ENCODE measurements at places on chromosomes 3 and 15.

- DNase-seq: no peak
These were observed 62.3 kb downstream of the SLC9C1 start for GRCh38 chr3:112231727-112232126.

DNA sequence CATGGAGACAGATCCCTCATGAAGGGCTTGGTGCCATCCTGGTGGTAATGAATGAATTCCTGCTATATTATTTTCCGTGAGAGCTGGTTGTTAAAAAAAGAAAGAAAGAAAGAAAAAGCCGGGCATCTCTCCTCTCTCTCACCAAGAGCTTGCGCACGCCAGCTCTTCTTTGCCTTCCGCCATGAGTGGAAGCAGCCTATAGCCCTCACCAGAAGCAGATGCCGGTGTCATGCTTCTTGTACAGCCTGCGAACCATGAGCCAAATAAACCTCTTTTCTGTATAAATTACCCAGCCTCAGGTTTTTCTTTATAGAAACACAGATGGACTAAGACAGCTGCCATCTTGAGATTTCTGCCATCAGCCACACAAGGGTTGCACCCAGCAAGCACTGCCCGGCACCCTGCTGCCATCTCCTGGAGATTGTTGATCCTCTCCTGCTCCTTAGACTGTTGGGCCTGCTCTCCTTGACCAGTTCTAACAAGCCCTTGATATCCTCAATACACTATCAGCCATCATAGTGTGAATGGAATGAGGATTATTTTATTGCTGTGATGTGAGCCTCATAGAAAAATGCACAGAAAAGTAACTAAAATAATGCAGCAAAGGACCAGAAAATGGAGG lies 3.5 kb upstream of the AHSG start:
- DNase-seq: peak; percentile 18

- DNase-seq: no peak
These were observed 345.1 kb downstream of the MFSD1 start for GRCh38 chr3:159146856-159147435.

DNA sequence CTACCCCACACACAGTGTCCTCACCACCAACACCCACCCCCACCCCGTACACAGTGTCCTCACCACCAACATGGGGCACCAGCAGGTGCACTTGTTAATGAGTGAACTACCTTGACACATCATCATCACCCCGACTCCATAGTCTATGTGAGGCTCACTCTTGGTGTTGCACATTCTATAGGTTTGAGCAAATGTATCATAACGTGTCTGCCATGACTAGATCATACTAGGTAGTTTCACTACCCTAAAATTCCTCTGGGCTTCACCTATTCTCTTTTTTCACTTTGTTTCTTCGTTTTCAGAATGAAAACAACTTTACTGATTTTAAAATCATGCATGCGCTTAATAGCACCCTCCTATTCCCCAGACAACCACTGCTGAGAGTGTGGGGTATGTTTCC lies 102.6 kb upstream of the SLC6A6 start:
- no peak for DNase-seq

- no peak for DNase-seq
These were observed 13.2 kb upstream of the C15orf39 start for GRCh38 chr15:75188499-75188898.

GRCh38 chr15:51736751-51737521 lies 519 bp downstream of the LYSMD2 start:
- DNase-seq: peak; percentile 70

GRCh38 chr15:38843051-38843501 lies 278.5 kb upstream of the RASGRP1 start:
- DNase-seq: no peak

DNA sequence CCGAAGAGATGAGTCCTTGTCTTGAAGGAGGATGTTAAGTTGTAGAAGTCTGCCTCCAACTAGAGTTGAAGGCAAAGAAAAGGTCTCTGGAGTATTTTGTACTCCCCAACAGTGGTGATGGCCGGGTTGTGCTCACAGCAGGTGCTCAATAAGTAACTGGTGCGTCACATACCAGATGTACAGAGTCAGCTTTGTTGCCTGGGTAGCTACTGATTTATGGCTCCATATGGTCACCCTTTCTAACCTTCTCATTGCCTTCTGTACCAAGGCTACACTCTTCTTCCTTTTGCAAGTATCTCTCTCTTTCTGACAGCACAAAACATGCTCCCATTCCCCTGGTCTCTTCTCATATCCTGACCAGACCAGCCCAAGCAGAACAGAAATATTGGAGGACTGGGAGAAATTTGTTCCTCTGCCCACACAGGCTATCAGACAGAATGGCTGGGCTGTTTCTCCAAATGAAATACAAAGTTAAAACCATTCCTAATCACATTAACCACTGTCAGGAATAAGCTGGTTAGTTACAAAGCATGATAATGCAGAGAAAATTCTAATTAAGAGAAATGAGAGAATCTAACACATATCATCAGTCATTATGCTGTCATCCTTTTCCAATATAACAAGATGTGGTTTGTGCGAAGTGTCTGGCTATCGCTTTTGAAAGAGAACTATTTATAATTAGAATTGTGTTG lies 150.1 kb upstream of the LRRN1 start:
- DNase-seq: no peak

DNA sequence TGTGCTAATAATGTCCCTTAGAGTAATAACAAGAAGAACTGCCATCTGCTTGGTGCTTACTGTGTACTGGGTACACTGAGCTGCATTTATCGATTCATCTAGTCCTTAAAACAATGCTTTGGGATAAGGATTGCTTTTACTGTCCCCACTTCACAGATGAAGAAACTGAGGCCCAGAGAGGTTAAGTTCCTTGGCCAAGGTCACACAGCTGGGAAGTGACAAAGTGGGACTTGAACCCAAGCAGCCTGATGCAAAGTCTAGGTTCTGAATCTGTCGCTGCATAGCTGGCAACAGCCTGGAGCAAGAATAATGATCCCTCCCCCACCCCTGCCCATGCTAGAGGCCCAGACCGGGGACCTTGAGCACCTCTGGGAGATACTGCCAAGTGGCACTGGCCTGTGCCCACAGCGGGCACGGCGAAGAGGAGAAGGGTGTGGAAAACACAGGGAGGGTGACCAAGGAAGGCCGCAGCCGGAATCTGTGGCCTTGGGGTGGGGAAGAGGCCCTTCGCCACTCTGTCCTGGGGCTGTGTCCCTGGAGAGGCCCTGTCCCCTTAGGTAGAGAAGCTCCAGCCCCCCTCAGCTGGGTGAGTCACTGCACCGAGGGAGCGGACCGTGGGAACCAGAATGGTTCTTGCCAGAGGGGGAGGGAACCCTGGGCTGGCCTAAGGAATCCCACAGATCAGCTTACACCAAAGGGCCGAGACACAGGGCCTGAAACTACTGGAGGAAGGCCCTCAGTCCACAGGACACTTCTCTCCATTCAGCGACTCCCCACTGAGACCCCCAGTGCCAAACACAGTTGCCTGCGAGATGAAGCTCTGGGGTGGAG lies 3.5 kb downstream of the PLXND1 start:
- peak; percentile 74 for DNase-seq

DNA sequence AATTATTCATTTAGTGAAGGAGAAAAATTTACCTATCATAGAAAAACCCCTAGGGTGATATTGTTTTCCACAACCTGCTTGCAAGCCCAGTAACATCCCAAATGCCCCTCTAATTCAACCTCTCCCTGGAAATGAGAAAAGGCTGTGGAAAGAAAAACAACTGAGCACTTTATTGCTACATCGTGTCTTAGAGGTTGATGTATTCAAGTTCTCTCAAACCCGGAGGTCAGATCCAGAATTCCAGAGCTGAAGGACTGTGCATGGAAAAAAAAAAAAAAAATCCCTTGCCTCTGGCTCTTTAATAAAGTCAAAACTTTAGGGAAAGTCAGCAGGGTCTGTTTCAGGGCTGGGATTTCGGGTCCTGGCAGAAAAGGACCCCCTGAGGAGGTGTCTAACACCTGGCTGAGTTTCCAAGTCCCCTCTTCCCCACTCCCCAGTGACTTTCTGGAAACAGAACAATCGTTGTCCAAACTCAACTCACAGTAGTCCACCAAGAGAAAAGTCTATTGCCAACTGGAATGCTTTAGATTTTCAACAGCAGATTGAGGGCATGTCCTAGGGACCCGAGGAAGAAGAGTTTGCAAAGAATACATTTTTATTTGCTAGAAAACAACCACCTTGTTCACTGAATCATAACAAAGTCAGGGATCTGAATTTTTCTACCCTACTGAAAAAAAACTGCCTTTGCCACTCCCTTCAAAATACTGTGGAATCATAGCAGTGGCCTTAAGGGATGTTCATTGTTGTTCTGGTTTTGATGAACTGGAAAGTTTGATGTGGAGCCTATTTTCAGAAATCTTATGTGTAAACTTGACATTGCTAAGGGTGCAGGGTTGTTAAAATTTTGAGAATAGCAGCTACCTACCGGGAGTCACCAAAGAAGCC lies 207.5 kb upstream of the ADAMTS9 start:
- DNase-seq: no peak

GRCh38 chr15:99170476-99171065 lies 65.7 kb downstream of the SYNM start:
- DNase-seq: no peak

DNA sequence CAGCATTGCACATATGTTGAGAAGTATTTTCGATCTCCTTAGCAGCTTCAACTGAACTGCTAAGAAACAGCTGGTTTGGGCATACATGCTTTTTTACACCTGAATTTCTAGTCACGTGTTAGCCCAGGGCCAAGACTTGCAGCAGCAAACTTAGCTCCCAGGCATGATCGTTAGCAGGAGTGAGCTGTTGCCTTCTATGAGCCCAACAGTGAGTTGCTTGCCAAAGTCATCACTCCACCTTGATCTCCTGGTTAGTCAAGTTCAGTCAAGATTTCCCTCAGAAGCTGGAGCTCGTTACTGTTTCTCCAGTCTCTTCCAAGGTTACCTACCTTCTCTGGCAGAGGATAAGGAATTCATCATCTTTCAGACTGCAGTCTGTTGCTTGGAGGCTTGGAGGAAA lies 100.4 kb upstream of the SEMA6D start:
- DNase-seq: no peak

- no peak for DNase-seq
These were observed 820.4 kb downstream of the OTOL1 start for GRCh38 chr3:162317046-162317445.

DNA sequence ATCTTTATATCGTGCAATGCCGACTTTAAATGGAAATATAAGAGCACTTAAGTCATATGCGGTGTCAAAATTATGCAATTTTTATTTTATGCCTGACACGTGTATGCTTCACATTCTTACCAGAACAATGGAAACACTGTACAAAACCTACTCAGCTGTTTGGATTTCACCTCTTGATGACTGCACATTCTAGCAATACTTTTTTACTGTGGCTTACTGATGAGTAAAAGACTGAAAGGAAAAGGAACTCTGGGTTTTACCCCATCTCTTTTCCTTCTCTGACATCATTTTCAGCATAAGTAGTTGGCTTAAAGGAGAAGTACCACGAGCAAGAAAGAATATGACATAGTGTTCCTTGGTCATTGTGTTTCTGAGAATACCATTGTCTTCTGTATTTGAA lies 142.8 kb downstream of the POLR2M start:
- no peak for DNase-seq

DNA sequence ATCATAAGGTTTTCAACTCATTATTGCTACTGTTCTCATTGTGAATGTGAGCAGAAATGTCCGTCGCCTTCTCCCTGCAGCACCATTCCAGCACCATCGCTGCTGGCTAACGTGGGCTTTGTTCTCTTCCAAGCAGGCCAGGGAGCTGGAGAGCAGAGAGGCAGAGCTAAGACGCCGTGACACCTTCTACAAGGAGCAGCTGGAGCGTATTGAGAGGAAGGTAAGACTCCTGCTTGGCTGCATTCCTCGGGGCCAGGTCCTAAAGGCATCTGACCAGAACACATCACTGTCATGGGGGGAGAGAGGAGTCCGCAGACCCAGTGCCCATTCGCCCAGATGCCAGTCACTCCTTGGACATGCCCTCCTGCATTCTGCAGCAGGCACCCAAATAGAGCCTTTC lies 130.4 kb upstream of the PLXNA1 start:
- DNase-seq: peak; percentile 62

DNA sequence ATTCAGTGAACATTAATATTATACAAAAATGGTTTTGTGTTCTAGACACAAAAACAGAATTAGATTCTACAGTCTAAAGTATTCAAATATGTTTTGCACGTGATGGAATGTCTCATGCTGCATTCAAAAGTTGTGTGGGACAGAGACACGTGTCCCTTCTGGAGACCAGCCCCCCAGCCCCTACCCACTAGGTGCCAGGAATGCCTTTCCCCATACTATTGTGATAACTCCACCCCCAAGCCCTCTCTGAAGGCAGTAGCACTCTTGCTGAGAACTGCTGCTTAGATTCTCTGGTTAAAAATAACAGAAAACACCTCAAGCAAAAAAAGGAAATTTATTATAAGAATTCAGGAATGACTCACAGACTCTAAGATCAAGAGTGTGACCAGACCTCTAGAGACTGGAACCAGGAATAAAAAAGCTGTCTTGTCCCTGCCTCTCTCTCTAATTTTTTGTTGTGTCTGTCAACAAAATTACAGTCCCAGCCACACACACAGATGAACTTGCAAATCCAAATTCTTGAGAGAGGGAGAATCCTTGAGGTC lies 57.7 kb downstream of the PXYLP1 start:
- no peak for DNase-seq

DNA sequence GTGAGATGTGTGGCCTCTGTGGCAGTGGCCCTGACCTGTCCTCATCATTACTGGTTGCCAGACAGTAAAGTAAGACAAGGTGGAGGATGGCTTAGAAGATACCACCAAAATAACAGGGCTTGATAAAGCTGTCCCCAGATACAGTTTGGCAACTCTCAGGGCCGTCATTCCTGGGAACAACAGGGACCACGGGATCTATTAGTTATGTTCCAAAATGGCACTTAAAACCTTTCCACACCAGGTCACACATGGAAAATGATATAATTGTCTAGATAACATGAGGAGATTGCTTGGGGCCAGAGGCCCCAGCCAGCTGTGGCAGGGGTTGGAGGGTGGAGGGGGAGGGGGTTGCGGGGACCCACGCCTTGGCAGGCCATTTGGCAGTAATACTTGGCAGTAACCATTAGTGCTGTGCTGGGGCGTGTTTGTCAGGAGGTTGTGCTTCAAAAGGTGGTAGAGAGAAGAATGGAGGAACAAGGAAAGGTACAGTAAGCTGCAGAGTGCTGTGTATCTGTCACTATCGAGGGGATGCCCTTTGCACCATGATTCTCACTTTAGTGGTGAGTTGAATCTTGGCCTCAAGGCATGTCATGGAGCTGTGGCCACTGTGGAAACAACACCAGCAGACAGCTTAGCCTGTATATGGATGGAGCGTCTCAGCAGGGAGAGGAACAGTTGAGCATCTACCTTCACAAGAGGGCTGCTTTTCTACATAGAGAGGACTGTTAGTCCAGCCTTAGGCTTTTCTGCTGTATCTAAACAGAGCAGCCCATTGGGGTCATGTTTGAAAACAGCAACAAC lies 14.0 kb downstream of the PLCL2 start:
- no peak for DNase-seq

DNA sequence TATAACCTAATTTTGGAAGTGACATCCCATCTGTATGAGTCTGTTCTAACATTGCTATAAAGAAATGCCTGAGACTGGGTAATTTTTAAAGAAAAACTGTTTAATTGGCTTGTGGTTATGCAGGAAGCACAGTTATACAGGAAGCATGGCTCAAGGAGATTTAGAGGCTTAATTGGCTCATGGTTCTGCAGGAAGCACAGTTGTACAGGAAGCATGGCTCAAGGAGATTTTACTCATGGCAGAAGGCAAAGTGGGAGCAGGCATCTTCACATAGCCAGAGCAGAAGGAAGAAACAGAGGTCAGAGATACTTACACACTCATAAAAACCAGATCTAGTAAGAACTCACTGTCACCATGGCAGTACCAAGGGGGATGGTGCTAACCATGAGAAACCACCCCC lies 193.1 kb upstream of the ADAMTS9 start:
- no peak for DNase-seq

GRCh38 chr3:168981396-168981795 lies 682.1 kb downstream of the MECOM start:
- DNase-seq: no peak

- no peak for DNase-seq
These were observed 232.2 kb downstream of the KLF13 start for GRCh38 chr15:31558840-31559239.
